ENCODE measurements at places on chromosomes 5 and 9. TPM values are rescaled to one million over a fixed set of nuclear protein-coding genes. Genes with fewer than 3 reads are reported as not detected.

GRCh38 chr5:58074222-58074621, 385.7 kb downstream of the PLK2 start:
- no peaks in the 10 kb centered on the region for H3K4me1 ChIP-seq
- no peak overlapping the region for H3K4me3 ChIP-seq
- H3K36me3 ChIP-seq = no peaks in the 10 kb centered on the region
- no peaks in the 10 kb centered on the region for H3K27me3 ChIP-seq

DNA sequence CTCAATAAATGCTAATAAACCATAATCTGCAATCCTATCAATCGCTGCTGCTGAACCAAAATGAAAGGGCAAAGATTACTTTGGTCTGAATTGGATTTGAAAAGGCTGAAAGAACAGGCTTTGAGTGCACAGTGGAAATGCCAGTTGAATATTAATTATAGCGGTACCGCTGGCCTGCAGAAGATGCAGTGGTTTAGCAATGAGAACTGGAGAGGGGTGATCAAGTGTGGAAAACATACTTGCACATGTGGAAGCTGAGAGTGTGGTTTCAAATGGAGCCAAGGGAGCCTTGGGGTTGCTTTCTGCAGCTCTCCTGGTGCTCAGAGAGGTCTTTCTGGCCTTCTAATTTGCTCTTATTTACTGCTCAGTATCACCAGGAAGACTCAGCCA, 133.9 kb downstream of the PTTG1 start:
- DNase-seq = no peak
- H3K36me3 ChIP-seq = no peaks in the 10 kb centered on the region
- no peaks in the 10 kb centered on the region for H3K27me3 ChIP-seq
- no peak overlapping the region for H3K4me3 ChIP-seq
- no peak overlapping the region for H3K27ac ChIP-seq

DNA sequence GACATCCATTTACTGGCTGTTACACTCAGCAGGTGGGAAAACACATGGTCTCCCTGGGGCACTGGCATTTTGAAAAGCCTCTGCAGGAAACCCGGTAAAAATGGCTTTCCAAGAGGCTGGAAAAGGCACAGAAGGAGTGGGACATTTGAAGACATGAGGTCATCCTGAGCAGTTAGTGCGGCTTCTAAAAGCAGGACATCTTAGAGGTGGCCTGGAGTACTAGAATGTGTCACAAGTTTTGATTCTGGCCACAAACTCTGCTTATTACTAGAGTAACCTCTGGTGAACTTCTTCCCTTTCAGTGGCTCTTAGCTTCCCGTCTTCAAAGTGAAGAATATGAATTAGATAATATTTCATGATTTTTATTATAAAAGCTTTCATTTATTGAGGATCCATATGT, 423.0 kb upstream of the BRINP1 start:
- H3K4me3 ChIP-seq = no peak overlapping the region
- no peaks in the 10 kb centered on the region for H3K27me3 ChIP-seq
- H3K27ac ChIP-seq = no peak overlapping the region
- DNase-seq = no peak
- H3K4me1 ChIP-seq = no peaks in the 10 kb centered on the region

Gene SHOC1
- polyA plus RNA-seq = 0.14 TPM

DNA sequence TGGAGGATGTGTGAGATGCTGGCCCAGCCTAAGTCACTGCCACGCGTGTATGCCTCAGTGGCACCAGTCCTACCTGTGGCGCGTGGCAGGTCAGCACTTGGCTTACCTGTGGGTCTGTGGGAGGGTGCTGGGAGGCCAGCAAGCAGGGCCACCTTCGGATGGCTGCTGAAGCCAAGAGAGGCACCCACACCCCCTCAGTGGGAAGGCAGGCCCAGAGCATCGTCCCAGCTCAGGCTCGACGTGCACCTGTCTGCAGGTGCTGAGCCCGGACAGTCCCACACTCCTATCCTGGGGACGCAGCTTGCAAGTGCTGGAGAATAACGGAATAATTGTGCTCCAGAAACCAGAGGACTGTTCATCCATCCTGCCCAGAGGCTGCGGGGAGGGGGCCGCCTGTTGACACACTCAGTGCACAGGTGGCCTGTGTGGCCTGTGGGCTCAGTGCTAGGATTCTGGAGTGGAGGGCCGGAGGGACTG, 24.0 kb downstream of the NKD2 start:
- peaks cover 5% of the 10 kb centered on the region for H3K36me3 ChIP-seq
- no peak overlapping the region for H3K27ac ChIP-seq
- peaks cover 2% of the 10 kb centered on the region for H3K4me1 ChIP-seq
- H3K27me3 ChIP-seq = no peaks in the 10 kb centered on the region

Gene WWC1
- 6.0 TPM for polyA plus RNA-seq

- H3K36me3 ChIP-seq = no peaks in the 10 kb centered on the region
- peaks cover 2% of the 10 kb centered on the region for H3K27me3 ChIP-seq
- no peak for DNase-seq
- H3K4me3 ChIP-seq = no peak overlapping the region
- H3K27ac ChIP-seq = no peak overlapping the region
Measured at GRCh38 chr9:89843591-89843990, 238.8 kb downstream of the GADD45G start.

Gene CCNJL
- 2.7 TPM for polyA plus RNA-seq

DNA sequence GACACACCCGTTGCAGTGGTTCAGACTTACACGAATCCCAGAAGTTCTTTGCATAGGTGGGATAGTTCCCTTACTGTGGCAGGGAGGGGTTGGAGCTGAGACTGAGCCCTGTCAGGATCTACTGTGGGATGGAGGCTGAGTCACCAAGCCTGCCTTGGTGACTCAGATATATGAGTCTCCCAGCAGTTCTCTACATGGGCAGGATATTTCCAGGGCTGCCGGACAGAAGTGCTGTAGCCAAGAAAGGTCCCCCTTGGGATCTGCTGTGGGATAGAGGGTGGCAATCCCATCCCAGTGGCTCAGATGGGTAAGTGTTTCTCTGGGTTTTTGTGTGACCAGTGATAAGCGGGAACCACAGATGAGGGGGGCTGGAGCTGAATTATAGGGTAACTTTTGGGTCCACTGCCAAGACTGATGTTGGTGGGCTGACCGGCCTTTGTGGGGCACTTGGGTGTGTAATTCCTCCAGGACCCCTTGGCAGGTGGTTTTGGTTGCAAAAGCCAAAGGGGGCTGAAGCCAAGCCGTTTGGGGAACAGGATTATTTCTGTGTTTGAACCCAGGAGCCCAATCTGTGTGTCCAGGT, 18.7 kb downstream of the XRCC4 start:
- H3K4me3 ChIP-seq = no peak overlapping the region
- no peak for DNase-seq
- H3K36me3 ChIP-seq = peaks cover 4% of the 10 kb centered on the region
- peaks cover 8% of the 10 kb centered on the region for H3K4me1 ChIP-seq
- H3K27me3 ChIP-seq = no peaks in the 10 kb centered on the region
- no peak overlapping the region for H3K27ac ChIP-seq

DNA sequence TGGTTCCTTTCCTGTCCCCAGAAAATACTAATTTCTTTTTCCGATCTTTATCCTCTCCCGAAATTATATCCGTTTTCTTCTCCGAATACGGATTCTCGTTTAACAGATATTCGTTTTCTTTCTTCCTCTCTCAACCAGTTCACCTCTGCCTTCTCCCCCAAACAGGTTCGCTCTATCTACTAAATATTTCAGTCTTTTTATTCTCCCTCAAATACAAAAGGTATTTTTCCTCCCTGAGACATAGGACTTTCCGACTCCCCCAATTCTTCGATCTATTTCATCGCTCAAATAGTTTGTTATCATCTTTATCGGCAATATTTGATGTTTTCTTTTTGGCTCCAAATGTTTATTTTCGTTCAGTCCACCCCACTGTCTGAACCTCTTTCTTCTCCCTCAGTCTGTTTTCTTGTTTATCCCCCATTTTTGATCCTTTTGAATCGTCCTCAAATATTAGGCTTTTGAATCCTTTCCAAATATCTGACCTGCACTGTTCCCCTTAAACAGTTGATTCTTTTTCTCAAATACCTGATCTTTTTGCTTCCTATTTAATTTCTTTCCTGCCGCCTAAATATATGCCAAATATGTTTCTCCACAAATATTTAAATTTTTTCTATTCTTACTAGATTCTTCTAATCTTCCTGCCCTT, 4.4 kb downstream of the PITX1 start:
- no peak overlapping the region for H3K4me3 ChIP-seq
- peaks cover 97% of the 10 kb centered on the region for H3K27me3 ChIP-seq
- no peak overlapping the region for H3K27ac ChIP-seq
- peaks cover 6% of the 10 kb centered on the region for H3K4me1 ChIP-seq

Gene PCDHGA1
- polyA plus RNA-seq = 0.16 TPM

GRCh38 chr5:24681106-24681505, 36.3 kb upstream of the CDH10 start:
- H3K36me3 ChIP-seq = no peaks in the 10 kb centered on the region
- H3K27me3 ChIP-seq = no peaks in the 10 kb centered on the region
- DNase-seq = no peak

Gene KCNN2
- polyA plus RNA-seq = 1.1 TPM

Gene HEMGN
- polyA plus RNA-seq = 4.1 TPM

DNA sequence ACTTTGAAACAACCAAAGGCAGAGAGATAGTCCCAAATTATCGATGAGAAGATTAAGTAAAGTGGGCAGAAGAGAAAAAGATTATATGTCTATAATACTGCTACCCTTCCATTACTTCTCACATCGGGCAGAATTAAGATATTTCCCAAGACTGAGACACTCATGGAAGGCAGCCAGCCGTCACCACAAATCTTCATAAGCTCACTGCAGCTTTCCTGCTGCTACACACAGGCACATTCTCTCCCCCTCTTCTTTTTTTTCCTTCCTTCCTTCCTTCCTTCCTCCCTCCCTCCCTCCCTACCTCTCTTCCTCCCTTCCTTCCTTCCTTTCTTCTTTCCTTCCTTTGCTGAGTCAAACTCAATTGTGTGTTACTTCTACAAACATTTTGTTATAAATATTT, 58.7 kb upstream of the SPATA31C2 start:
- no peaks in the 10 kb centered on the region for H3K27me3 ChIP-seq
- H3K36me3 ChIP-seq = no peaks in the 10 kb centered on the region
- no peak overlapping the region for H3K27ac ChIP-seq
- H3K4me3 ChIP-seq = no peak overlapping the region

DNA sequence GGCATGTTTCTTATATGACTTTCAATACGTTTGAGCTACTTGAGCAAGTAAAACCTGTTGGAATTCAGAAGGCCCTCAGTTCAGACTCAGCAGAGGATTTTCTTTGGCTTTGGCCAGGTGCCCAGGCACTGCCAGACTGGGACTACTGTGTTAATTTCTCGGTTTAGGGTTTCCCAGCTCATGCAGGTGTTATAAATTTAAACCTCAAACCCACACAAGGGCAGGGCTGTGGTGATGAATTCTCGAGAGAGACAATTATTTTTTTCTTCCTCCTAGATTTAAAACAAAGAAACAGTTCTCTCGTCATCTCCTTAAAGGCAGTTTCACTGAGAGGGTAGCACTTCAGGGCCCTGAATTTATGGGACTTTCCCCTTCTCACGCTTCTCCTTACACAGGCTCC, 406.0 kb upstream of the PIK3R1 start:
- no peaks in the 10 kb centered on the region for H3K27me3 ChIP-seq
- no peaks in the 10 kb centered on the region for H3K36me3 ChIP-seq
- DNase-seq = no peak
- H3K4me1 ChIP-seq = no peaks in the 10 kb centered on the region

DNA sequence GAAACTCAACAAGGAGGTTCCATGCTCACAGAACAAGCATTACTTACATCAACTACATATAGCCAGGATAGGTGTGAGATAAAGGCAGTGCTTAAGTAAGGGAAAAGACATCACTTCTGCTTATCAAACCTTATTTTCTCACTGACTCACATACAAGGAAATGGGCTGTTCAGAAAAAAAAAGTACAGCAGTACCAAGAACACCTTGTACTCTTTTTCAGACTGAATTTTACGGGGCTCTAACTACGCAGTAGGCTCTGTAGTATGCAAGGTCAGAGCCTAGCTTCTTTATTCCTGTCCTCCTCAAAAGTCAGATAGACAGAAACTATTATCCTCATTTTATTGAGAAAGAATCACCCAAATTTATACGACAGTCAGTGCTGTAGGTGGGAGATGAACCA, 5.8 kb downstream of the PSMB7 start:
- H3K27me3 ChIP-seq = no peaks in the 10 kb centered on the region
- peaks cover 2% of the 10 kb centered on the region for H3K4me1 ChIP-seq
- H3K36me3 ChIP-seq = peaks cover 84% of the 10 kb centered on the region
- DNase-seq = no peak
- H3K27ac ChIP-seq = no peak overlapping the region
- no peak overlapping the region for H3K4me3 ChIP-seq

- H3K27ac ChIP-seq = no peak overlapping the region
- no peaks in the 10 kb centered on the region for H3K4me1 ChIP-seq
- no peaks in the 10 kb centered on the region for H3K27me3 ChIP-seq
- H3K4me3 ChIP-seq = no peak overlapping the region
Measured at GRCh38 chr9:75231167-75231566, 142.9 kb downstream of the OSTF1 start.
